GM19239 (cell line): ENCODE measurements at places on chromosomes 16 and 17.

GRCh38 chr16:56197192-56197992 is 6.1 kb downstream of the GNAO1 start:
- no peak for DNase-seq

- DNase-seq, result no peak
These were observed 28.9 kb downstream of the TNRC6A start for GRCh38 chr16:24758373-24758772.

DNA sequence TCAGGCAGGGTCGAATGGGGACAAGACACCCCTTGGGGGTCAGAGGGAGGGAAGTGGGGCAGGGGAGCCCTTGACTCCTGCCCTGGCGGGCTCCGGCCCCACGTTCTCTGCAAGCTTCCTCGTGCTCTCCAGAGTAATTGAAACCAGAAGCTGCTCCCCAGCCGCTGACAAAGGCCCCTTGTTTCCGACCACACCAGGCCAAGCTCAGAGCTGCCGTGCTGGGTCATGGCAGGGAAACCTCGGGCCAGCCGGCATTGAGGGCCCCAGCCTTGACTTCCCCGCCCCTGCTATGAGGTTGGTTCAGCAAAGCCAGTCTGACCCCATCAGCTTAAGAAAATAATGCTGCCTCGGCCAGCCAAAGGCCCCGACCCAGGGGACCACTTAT is 43.3 kb downstream of the TIMM22 start:
- no peak for DNase-seq

- no peak for DNase-seq
These were observed 238.4 kb upstream of the AXIN2 start for GRCh38 chr17:65799869-65800268.

GRCh38 chr17:14772776-14773175 is 471.9 kb downstream of the HS3ST3B1 start:
- no peak for DNase-seq

DNA sequence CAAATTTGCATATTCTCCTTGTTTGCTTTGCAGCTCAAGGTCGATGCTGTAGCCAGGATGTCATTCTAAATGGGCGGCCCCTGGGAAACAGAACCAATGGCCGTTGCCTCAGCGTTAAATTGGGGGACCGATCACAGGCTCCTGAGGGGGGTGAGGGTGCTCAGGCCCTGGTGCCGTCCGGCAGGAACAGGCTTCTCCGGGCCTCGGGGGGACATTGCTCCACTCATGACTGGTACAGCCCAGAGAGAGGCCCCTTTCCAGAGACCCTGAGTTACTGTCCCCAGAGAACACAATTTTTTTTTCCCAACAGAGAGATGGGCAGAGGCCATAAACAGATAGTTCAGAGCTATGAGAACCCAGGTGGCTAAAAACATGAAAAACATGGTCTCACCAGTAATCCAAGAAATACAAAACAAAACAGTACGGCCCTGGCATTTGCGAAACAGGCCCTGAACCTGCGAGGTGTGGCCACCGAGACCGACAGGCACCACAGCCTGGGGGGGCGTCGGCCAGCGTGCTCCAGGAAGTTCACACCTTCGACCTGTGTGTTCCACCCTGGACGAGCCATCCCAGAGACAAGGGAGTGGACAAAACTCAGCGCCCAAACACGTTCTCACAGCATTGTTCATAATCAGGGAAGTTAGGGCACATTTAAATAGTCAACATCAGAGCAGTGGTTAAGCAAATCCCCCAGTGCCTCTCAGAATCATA is 82.8 kb downstream of the METRNL start:
- no peak for DNase-seq

- DNase-seq, result no peak
These were observed 1.1 kb upstream of the TFAP4 start for GRCh38 chr16:4273858-4274311.

GRCh38 chr16:48895142-48895541 is 285.2 kb upstream of the N4BP1 start:
- no peak for DNase-seq

DNA sequence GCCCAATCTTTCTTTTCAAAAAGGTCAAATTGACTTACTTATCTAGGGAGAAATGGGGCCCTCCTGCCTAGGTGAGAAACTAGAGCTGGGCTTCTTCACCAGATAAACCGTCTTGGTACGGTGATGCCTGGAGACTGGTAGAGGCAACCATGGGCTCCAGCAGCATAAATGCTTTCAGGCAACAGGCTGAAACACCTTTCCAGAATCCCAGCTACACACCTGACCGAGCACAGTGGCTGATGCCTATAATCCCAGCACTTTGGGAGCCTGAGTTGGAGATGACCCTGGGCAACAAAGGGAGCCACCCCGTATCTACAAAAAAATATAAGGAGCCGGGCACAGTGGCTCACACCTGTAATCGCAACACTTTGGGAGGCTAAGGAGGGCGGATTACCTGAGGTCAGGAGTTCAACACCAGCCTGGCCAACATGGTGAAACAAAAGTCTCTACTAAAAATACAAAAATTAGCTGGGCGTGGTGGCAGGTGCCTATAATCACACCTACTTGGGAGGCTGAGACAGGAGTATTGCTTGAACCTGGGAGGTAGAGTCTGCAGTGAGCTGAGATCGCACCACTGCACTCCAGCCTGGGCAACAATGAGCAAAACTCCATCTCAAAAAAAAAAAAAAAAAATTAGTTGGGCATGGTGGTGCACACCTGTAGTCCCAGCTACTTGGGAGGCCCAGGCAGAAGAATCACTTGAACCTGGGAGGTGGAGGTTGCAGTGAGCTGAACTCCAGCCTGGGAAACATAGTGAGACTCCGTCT is 8.0 kb downstream of the TRAF4 start:
- DNase-seq, result no peak

DNA sequence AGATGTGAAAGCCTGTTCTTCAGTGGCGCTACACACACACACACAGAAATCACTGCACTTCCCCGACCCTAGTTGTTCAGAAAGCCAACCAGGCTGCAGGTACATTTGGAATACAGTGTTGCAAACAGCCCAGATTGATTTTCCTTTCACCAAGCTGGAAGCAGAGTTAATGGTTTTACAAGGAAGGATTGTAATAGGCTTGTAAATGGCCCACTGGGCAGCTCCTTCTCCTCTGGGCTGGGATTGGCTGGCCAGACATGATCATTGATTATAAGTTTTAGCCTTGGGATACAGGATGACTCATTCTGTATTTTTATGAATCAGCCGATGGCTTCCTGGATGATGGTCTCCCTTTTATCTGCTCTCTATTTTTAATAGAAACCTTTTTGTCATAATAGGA is 2.5 kb downstream of the VAT1L start:
- no peak for DNase-seq

DNA sequence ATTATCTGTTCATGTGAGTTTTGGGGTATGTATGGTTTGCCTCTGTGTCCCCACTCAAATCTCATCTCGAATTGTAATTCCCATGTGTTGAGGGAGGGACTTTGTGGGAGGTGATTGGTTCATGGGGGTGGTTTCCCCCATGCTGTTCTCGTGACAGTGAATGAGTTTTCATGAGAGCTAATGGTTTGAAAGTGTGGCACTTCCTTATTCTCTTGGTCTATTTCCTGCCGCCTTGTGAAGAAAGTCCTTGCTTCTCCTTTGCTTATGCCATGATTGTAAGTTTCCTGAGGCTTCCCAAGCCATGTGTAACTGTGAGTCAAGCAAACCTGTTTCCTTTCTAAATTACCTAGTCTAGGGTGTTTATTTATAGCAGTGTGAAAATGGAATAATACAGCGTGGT is 128.1 kb upstream of the HS3ST4 start:
- no peak for DNase-seq
